ENCODE measurements at places on chromosomes 5 and 9.
A peak's percentile ranks its signal among the peaks of the same experiment; 100 is the strongest.

GRCh38 chr9:87855061-87855460 is 27.6 kb upstream of the SPATA31E1 start:
- no peak for DNase-seq

DNA sequence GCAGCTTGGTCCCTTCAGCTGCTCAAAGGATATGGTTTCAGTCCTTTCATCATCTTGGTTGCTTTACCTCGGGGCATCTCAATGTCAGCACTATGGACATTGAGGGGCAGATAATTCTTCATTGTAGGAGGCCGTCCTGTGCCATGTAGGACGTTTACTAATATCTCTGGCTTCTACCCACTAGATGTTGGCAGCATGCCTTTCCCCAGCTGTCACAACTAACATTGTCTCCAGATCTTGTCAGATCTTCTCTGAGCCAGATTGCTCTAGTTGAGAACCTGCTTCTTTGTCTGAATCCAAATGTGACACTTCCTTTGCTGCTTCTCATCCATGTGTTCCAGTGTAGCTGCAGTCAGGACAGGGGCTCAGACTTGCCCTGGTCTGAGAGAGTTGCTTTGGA is 10.3 kb downstream of the PTPA start:
- DNase-seq, result peak; percentile 34

GRCh38 chr5:103336941-103337340 is 78.4 kb downstream of the MACIR start:
- no peak for DNase-seq

- no peak for DNase-seq
Observed at GRCh38 chr9:20726144-20726543, 42.1 kb downstream of the FOCAD start.

GRCh38 chr9:38158628-38159027 is 89.6 kb upstream of the SHB start:
- DNase-seq, result no peak

All from EL (cell line).